ENCODE measurements at places on chromosomes 1 and 21. TPM values are rescaled to one million over a fixed set of nuclear protein-coding genes. Genes with fewer than 3 reads are reported as not detected.

The KCNE1 gene
- total RNA-seq, result 2.5 TPM

- DNase-seq, result no peak
Measured at GRCh38 chr1:221157026-221157761, 278.0 kb downstream of the HLX start.

DNA sequence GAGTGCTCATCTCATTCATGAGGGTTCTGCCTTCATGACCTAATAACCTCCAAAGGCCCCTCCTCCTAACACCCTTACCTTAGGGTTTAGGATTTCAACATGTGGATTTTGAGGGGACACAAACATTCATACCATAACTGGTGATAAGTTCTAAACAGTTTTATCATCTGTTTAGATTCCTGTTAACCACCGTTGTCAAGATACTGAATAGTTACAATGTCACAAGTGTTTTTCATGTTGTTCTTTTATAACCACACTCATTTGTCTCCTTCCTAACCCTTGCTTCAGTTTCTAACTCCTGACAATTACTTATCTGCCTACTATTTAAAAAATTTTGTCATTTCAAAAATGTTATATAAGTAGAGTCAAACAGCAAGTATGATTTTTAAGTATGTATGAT lies 86.0 kb downstream of the NCAM2 start:
- no peak for DNase-seq

DNA sequence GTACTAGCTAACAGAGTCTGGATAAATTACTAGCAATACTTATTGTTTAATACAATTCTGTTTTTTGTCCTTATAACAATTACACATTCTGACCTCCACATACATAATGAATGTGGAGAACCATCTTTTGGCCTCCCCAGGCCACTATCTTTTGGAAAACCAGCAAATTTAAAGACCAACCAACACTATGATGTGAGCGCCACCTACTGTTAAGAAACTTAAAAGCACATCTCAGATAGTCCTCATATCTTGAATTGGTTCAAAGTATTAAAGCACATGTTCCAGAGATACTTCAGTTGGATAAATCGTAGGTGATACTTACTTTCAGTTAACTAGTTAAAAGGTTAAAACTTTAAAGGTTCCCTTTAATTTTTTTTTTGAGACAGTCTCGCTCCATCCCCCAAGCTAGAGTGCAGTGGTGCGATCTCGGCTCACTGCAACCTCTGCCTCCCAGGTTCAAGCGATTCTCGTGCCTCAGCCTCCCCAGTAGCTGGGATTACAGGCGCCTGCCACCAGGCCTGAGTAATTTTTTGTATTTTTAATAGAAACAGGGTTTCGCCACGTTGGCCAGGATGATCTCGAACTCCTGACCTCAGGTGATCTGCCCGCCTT lies 29.3 kb upstream of the USP1 start:
- DNase-seq, result no peak

GRCh38 chr21:41876928-41877652 lies 2.1 kb downstream of the PRDM15 start:
- no peak for DNase-seq

GRCh38 chr1:87684713-87685205 lies 356.1 kb downstream of the LMO4 start:
- no peak for DNase-seq

DNA sequence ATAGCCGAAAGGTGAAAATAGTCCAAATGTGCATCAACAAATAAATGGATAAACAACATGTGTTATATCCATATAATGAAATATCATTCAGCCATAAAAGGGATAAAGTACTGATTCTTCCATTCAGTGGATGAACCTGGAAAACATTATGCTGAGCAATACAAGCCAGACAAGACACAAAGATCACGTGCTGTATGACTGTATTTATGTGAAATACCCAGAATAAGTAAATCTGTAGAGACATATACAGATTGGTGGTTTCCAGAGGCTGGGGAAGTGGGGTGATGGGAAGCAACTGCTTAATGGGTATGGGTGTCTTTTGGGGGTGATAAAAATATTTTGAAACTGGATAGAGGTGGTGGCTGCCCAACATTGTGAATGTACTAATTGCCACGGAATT lies 13.3 kb upstream of the GSTM4 start:
- no peak for DNase-seq

GRCh38 chr1:193339401-193339800 lies 153.0 kb upstream of the B3GALT2 start:
- DNase-seq, result no peak

Measured in sciatic nerve (tissue), 2 donors.